ENCODE measurements at places on chromosomes 3 and 15.

GRCh38 chr3:174957081-174957480 is 97.9 kb downstream of the NAALADL2 start:
- no peak for DNase-seq

- DNase-seq: no peak
Measured at GRCh38 chr3:65888980-65889706, 149.6 kb downstream of the MAGI1 start.

DNA sequence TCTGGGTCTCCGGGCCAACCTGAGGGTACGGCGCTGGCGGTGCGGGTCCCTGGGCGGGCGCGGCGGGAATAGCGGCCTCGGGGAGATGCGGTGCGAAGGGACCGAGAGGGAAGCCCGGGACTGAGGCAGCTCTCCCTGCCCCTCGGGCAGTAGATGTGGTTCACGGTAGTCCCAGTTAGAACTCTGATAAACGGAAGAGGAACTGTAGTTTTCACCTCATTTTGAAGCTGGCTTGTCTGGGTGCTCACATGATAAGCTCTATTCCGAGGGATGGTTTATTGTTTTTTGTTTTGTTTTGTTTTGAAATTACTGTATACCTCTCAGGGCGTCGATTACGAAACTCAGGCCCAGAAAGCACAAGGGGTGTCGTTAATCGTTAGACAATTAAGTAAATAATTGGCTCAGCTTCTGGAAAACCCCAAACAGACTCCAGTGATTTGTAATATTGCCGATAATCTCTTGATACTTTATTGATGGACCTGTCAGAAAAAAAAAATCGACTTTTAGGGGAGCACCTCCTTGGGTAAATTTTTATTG is 413 bp downstream of the NUSAP1 start:
- no peak for DNase-seq

DNA sequence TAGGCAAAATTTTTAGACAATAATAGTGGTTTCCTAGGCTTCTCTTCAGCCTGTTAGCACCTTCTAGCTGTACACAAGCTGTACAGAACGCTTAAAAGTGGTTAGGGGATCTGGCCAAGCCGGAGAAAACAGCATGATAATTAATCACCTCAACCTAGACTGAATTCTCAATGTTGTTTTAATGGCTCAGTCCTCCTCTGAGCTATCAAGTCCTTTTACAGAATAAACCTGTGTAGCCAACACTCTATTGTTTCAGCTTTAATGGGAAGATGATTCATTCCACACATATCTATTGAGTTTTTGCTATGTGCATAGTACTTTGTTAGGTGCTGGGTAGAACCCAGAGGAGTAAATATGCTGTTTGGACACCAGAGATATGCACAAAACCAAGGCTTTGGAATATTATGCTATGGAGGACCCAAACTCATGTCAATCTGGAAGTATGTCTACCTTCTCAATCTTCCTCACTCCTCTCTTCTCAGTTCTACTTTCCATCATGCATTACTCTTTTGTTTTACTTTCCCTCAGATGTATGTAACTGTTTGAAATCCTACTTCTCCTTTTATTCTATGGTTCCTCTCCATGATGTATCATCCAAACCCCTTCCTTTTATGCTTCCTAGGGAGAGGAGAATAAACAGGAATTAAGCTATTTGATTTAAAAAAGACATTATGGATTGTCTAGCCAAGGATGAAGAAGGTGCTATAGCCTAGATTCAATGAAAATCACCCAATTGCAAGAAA is 27.6 kb upstream of the UBE2E2 start:
- DNase-seq: no peak

DNA sequence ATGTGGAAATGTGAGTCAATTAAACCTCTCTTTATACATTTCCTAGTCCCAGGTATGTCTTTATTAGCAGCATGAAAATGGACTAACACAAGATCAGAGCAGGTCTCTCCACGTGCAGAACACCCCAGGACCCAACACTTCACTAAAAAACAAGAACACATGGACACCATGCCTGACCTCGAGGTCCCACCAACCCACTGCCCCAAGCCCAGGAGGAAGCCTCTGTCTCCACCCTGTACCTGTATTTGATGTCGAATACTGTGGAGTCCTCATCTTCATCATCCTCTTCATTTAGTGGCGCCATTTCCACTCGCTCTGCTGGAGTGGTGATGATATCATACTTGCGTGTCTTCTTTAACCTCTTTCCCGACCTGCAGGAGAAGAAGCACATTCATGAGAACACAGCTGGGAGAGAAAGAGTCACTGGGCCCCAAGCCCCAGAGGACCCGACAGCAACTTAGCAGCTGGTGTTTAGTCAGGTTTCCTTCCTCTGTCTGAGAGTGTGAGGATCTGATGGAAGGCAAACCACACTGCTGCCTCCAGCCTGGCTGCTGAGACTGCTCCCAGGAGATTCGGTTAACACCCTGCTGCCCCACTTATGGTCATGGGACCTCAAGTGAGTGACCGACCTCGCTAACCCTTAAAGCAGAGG is 25.5 kb downstream of the FAM174B start:
- no peak for DNase-seq

DNA sequence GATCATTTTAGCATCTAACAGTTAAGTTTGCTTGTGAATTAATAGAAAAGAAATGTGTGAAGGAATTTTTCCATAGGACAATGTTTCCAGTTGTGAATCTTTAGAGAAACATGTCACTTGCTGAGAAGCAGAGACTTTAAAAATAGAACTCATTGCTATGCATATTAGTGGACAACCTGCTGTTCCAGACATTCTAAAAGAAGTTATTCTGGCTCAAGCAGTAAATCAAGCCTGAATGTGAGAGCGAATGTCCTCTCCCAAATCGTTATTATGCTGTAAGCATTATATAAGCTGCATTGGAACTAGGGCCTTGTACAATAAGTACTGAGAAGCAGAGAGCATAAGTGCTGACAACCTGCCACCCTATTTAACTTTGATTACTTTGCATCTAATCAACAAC is 990.9 kb downstream of the PLOD2 start:
- no peak for DNase-seq

GRCh38 chr3:41518626-41519025 is 319.3 kb downstream of the CTNNB1 start:
- no peak for DNase-seq

- DNase-seq: no peak
Measured at GRCh38 chr3:4600493-4600892, 107.3 kb downstream of the ITPR1 start.

- DNase-seq: no peak
Measured at GRCh38 chr15:26721232-26721967, 51.5 kb downstream of the GABRB3 start.

GRCh38 chr15:69668963-69669362 is 216.3 kb downstream of the RPLP1 start:
- DNase-seq: no peak

DNA sequence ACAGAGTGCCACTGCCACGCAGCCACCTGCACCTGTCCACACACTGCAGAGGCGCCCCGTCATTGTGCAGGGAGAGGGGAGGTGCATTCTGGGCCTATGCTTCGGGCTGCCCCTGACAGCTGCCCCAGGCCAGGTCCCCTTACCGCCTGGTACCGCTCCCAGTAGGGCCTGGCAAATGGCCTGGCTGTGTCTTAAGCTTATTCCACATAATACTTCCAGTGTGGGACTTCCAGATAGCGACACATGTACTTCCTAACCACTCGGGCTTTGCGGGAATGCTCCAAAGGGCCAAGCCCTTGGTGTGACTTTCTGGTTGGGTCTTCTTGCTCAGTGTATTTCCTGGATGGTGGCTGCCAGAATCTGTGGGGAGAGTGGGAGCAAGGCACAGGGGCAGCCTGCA is 254.3 kb upstream of the CHRNA7 start:
- DNase-seq: no peak

- no peak for DNase-seq
Measured at GRCh38 chr3:34066328-34066727, 267.9 kb downstream of the PDCD6IP start.

DNA sequence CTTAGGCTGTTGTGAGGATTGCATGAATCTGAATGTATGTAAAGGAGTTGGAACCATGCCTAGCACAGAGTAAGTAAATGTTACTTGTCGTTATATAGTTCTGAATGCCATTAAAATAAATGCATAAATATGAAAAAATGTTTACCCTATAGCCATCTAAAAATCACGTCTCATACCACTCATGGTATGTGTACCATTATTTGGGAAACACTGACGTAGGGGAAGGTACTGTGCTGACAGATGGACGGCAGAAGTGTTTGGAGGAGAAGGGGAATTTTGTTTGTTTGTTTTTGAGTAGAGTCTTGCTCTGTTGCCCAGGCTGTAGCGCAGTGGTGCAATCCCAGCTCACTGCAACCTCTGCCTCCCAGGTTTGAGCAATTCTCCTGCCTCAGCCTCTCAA is 30.5 kb upstream of the PDZRN3 start:
- no peak for DNase-seq

GRCh38 chr15:77081971-77082370 is 11.1 kb upstream of the TSPAN3 start:
- DNase-seq: no peak

DNA sequence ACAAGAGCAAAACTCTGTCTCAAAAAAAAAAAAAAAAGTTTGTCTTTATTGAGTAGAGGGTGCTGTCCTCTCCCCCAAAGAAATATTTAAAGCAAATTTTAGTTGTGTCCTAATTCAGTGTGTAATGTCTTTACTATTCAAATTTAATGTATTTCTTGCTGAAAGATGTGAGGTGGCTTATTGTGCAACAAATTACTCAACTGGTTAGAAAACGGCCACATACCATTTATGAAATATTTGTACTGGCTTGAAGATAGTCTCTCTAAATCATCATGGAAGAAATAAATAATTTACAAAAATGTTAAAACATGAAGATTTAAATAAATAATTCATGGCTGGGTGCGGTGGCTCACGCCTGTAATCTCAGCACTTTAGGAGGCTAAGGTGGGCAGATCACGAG is 63.0 kb downstream of the SLTM start:
- DNase-seq: no peak

DNA sequence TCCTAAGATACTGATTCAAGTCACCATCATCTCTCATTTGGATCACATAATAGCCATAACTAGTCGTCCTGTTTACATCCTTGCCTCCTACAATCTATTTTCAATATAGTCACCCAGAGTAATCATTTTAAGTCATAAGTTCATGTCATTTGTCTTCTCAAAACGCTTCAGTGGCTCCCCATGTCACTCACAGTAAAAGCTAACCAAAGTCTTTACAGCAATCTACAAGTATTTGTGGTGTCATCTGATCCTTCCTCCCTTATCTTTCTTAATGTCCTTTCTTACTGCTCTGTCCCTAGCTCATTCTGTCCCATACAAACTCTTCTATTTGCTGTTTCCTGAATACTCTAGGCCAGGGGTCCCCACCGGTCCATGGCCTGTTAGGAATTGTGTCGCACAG is 28.8 kb downstream of the GBE1 start:
- DNase-seq: no peak

- no peak for DNase-seq
Measured at GRCh38 chr3:194866236-194866635, 180.6 kb downstream of the FAM43A start.

DNA sequence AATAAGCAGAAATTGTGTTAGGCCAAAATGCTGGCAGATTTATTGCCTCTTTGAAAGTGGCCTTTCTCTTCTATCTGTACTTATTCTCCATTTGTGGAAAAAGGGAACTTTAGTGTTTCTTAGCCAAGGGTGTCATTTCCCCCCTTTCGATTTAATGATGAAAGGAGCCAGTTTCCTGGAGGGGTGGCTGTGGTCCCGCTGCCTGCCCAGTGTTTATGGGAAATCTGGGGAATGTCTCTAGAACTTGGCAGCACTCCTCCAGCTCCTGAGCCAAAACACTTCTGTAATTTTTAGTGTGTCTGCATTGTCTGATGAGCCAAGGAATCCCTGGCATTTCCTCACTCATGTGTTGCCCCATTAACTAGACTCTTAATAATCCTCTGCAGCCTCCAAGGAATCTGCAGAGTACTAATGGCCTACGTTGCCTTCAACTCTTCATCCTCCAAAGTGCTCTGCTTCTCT is 448.8 kb downstream of the GRM7 start:
- DNase-seq: no peak

DNA sequence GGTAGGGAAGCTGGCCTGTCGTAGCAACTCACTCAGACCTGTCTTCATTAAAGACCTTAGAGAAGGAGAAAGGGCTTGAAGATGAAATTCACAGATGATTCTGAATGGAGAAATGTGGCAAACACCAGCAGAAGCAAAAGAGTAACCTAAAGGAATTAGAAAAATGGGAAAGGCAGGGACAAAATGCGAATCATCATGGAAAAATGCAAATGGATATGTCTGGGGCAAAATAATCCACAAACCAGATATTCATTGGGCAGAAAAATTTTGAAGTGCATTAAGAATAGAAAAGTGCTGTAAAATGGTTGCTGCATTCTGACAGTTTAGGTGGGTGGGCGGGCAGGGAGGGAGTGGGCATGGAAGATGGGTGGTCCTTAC is 156.9 kb upstream of the RASGRP1 start:
- no peak for DNase-seq
